ENCODE measurements at places on chromosomes 6 and 20. TPM values are rescaled to one million over a fixed set of nuclear protein-coding genes. Genes with fewer than 3 reads are reported as not detected.
A peak's percentile ranks its signal among the peaks of the same experiment; 100 is the strongest.

- no peak overlapping the region for H3K27ac ChIP-seq
- DNase-seq, result no peak
- H3K36me3 ChIP-seq, result no peaks in the 10 kb centered on the region
These were observed 85.6 kb upstream of the PTPRK start for GRCh38 chr6:128605961-128606360.

DNA sequence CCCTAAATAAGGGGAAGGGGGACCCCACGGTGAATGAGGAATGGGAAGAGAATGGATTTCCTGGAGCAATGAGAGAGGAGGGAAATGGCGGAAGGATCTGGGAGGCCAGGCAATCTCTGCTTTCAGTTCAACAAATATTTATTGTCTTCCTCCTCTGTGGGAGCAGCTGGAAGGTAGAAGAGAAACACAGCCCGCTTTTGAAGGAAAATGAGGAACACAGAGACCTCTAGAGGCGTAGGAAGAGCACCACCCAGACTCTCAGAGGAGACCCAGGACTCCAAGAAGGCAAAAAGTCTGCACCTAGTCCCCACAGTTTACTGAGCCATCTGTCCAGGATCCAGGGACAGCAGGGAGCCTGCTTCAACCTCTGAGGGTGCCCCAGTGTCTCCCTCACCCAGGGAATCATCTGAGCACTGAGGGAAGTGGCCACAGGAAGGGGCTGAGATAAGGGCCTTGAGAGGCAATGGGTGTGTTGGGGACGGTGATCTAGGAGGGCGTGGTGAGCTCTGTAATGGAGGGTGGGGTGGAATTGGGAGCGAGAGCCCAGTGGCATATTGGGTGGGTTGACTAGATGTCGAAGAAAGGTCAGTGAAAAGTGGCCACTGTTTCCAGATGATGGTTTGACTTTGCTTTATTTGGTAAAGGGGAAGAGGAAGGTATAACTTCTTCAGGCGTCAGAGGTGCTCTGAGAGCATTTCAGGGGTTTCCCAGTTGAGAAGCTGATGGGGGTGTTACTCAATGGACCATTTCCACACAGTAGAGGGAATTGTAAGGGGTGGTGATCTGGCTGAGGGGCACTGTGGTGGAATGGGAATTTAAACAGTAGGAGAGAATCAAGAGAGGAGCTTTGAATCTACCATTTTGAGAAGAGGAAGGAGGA, 610 bp downstream of the PSORS1C1 start:
- H3K4me1 ChIP-seq, result no peaks in the 10 kb centered on the region
- H3K36me3 ChIP-seq, result no peaks in the 10 kb centered on the region
- H3K27ac ChIP-seq, result no peak overlapping the region
- DNase-seq, result no peak
- peaks cover 29% of the 10 kb centered on the region for H3K27me3 ChIP-seq

Gene CDH4
- 0.15 TPM for total RNA-seq

DNA sequence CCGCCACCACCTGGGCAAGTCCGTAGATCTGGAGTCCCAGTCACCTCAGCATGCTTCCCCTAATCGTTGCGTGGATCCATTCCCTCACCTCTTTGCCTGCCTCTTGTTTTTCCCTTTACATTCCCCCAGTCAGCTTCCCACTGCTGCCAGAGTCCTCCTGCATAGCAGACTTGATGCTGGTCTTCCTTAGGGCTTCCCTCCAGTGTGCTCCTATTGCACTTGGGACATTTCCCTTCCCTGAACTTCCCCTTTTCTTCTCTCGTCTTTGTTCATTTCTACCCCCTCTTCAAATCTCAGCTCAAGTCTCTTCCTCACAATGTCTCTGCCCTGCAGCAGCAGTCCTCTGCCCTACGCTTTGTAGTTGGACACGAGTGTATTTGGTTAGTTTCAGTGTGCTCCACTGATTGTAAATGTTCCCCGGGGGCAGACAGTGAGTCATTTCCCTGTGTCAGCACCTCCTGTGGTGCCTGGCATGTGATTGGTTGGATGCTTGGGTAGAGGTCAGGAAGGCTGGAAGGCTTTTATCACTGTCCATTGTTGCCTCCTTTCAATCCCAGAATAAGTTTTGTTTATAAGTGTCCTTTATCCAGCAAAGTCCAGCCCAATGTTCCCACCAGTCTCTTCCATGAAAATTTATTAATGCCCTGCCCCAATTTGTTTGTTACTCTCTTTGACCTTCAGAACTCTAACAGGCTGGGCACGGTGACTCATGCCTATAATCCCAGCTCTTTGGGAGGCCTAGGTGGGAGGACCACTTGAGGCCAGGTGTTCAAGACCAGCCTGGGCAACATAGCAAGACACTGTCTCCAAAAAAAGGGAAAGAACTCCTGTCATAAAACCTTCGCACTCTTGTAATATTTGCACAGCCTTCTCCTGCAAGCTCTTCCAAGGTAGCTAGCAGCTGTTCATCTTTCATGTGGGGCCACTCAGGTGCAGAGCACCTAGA, 38.3 kb downstream of the FAM120B start:
- peaks cover 40% of the 10 kb centered on the region for H3K4me1 ChIP-seq
- no peaks in the 10 kb centered on the region for H3K27me3 ChIP-seq
- H3K36me3 ChIP-seq, result peaks cover 54% of the 10 kb centered on the region
- DNase-seq, result no peak
- H3K27ac ChIP-seq, result peak overlapping the region; percentile 69
- H3K4me3 ChIP-seq, result no peak overlapping the region

- no peak overlapping the region for H3K27ac ChIP-seq
- DNase-seq, result no peak
- no peaks in the 10 kb centered on the region for H3K27me3 ChIP-seq
These were observed 47.6 kb upstream of the RNF24 start for GRCh38 chr20:4062721-4063606.

GRCh38 chr20:35311409-35311808, 19.2 kb upstream of the FAM83C start:
- H3K36me3 ChIP-seq, result peaks cover 14% of the 10 kb centered on the region
- H3K27ac ChIP-seq, result peak overlapping the region; percentile 27
- no peak overlapping the region for H3K4me3 ChIP-seq
- peaks cover 69% of the 10 kb centered on the region for H3K4me1 ChIP-seq
- H3K27me3 ChIP-seq, result no peaks in the 10 kb centered on the region

Gene AIF1
- 11.3 TPM for total RNA-seq

DNA sequence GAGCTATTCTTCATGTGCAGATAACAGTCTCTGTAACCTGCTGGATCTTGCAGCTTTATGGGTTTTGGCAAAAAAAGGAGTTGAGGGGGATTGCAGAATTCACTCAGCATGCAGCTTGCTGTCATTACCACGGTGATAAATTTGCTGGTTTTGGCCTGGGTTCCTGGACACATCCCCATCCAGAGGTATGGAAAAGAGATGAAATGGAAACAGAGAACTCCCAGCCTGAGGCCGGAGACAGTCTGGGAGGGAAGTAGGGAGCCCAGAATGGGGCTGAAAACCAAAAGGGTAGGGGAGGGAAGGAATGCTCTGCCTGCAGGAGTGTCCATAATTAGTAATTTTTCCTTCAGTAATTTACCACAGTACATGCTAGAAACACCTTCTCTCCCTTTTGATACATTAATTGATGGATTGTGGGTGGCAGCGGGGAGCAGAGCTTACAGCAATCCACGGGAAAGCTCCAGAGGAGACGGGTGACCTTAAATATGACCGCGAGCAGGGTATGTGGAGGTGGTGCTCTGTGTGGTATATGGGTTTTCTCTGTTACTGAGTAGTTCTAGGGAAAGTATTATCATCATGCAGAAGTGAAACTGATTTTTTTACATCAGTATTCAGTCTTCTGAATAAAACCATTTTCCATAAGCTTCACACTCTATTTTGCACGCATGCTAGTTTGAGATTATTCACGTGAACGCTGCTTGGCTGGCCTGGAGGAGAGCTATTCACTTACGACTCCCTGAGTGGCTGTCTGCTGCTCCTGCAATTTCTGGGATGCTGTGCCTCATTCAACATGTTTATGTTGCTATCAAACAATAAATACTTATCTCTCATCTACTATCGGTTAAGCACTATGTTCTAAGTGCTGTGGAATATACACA, 66.3 kb upstream of the KCNK16 start:
- H3K4me3 ChIP-seq, result no peak overlapping the region
- no peak overlapping the region for H3K27ac ChIP-seq
- no peaks in the 10 kb centered on the region for H3K4me1 ChIP-seq
- H3K27me3 ChIP-seq, result peaks cover 15% of the 10 kb centered on the region
- H3K36me3 ChIP-seq, result no peaks in the 10 kb centered on the region

DNA sequence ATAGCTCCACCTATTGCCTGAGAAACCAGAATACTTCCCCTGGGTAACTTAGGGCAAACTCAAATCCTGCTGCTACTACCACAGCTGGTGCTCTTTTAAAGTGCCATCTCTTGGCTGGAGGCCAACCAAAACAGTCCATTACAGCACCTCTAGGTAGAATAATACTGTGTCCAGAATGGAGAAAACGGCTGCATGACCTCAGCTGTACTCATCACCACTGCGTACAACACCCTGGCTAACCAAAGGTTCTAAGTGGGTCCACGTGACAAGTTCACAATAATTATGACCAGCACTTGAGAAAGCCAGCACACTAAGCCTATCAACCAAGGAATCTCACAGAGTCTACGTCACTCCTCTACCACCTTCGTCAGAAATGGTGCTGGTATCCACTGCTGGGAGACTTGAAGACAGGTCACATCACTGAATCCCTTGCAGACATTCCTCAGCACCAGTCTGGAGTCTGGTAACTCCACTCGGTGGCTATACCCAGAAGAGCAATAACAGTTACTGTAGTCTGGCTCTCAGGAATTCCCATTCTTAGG, 40.9 kb upstream of the PKIB start:
- H3K4me1 ChIP-seq, result no peaks in the 10 kb centered on the region
- no peak overlapping the region for H3K27ac ChIP-seq

DNA sequence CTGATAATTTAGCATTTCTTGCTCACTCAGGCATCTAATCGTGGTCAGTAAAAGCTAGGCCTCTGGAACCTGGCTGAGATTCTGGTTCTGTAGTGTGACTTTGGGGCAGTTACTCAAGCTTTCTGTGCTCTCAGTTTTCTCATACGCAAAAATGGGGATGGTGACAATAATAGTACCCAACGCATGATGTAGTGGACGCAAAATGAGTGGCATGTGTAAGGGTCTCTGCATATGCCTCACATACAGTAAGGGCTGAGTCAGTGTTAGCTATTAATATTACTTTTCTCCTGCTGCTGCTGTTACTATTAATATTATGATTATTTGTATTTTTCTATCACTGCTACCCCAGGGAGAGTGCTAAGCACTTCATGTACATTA, 686 bp downstream of the GINS1 start:
- no peak for DNase-seq
- H3K36me3 ChIP-seq, result peaks cover 20% of the 10 kb centered on the region
- H3K27me3 ChIP-seq, result no peaks in the 10 kb centered on the region
- peaks cover 34% of the 10 kb centered on the region for H3K4me1 ChIP-seq
- H3K4me3 ChIP-seq, result peak overlapping the region; percentile 90
- H3K27ac ChIP-seq, result peak overlapping the region; percentile 79

- H3K4me1 ChIP-seq, result peaks cover 13% of the 10 kb centered on the region
- no peaks in the 10 kb centered on the region for H3K36me3 ChIP-seq
- no peak overlapping the region for H3K27ac ChIP-seq
These were observed 134.2 kb downstream of the CARMIL1 start for GRCh38 chr6:25413207-25413905.
